Gastroesophageal sphincter (tissue), 4 donors: ENCODE measurements at places on chromosomes 5 and 9.
A peak's percentile ranks its signal among the peaks of the same experiment; 100 is the strongest.

DNA sequence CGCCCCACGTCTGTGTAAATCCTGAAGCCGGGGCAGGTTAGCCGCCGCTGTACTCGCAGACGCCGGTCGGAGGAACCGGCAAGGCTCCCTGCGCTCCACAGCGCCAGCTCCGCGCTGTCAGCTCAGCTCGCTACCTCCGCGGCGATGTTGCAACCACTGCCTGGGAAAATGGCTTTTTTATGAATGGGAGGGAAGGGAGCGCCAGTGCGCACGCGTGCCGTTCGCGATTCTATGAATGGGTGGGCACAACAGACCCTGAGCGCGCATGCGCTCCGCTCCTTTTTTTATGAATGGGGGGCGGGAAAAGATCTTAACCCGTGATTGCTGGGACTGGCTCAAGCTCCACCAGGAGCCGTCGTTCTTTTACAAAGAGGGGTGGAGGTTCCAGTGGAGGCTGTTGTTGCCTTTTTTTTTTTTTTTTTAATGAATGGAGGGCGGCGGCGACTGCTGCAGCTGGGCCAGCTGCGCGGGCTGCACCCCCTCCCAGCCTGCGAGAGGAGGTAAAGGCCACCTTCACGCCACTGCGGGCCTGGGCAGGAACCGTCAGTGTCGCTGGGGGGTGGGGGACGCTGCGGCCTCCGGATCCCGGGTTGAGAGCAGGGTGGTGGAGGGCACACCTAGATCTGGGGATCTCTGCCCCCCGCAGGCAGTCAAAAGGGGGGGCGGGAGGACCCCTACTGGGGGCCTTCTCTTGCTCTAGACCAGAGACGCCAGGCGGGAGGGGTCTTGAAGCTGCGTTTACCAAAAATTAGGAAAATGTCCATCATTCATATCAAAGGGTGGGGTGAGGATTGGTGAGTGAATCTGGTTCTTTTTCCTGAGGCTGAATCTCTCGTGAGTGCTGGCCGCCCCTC is at the start of gene SPRY4:
TSS of gene SPRY4 (minus strand) at position 151 of the 854 bp plus-strand sequence. CDS start 9,913 bp downstream, outside the sequence.
- peak; percentile 84 for ATAC-seq

DNA sequence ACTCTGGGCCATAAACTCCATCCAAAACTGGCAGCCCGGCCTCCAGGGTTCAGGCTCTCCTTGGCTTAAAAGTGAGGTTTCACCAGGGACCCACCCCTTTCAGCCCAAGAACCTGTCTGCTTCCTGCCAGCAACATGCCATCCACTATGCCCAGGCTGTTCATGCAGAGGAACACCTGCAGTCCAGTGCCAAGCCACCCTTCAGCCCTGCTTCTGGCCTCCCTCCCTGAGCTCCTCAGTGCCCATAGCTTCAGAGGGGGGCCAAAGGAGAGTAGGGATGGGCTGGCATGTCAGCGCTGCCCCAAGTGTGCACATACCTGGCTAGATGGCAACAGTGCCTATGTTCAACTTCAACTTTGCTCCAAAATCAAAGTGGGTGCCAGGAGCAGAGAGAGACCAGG is 166.9 kb upstream of the MRPS30 start:
- no peak for ATAC-seq

GRCh38 chr5:132225165-132226032 is 2.3 kb downstream of the P4HA2 start:
- peak; percentile 14 for ATAC-seq

DNA sequence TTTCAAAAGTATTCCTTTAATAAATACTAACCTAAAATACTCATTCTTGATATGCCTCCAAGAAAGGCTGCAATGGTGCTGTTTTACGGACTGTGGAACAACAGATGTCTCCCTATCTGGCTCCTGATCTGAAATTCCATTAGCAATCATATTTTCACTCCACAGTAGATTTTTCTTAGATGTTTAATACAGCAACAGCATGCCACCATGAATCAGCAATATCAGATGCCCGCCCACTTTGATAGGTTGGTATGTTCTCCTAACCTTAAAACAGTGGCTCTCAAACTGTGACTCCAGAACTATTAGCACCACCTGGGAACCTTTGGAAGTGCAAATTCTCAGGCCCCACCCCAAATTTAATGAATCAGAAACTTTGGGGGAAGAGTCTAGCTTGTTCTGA is 110.2 kb downstream of the MLLT3 start:
- no peak for ATAC-seq

DNA sequence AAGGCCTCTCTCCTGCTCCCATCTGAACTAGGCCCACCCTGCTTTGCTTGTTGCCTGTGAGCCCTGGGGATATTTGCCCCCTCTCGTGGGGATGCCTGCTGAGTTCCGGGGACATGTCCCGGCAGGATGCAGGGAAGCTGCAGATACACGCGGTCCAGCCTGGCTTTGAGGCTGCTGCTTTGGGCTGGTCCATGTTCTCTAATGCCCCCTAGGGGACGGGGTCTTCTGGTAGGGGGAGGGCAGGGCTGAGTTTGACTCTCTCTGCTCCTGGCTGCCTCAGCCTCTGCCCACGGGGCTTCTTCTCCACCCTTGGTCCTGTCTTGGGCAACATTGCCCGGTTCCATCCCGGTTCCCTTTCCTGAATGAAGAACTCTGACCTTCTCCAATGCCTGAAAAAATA is 84.9 kb upstream of the ASS1 start:
- no peak for ATAC-seq
